ENCODE measurements at places on chromosomes 1 and 21. TPM values are rescaled to one million over a fixed set of nuclear protein-coding genes. Genes with fewer than 3 reads are reported as not detected.

DNA sequence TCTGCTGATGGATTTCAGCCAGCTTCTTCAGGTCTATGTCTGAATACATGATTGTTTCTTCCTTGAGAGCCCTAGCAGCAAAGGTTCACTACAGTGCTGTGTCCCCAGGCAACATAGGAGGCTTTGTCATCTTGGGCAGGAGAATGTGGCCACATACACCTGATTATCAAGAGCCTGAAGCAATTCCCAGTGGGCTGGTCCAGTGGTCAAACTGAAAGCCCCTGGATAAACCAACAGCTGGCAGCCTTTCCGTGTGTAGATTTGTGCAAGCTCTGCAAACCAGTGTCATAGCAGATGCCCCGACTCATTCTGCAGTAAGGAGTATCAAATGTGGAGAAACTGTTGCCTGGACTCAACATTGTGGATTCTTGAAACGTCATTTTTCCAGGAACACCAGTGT lies 2.3 kb upstream of the GIPC2 start:
- no peak for DNase-seq

DNA sequence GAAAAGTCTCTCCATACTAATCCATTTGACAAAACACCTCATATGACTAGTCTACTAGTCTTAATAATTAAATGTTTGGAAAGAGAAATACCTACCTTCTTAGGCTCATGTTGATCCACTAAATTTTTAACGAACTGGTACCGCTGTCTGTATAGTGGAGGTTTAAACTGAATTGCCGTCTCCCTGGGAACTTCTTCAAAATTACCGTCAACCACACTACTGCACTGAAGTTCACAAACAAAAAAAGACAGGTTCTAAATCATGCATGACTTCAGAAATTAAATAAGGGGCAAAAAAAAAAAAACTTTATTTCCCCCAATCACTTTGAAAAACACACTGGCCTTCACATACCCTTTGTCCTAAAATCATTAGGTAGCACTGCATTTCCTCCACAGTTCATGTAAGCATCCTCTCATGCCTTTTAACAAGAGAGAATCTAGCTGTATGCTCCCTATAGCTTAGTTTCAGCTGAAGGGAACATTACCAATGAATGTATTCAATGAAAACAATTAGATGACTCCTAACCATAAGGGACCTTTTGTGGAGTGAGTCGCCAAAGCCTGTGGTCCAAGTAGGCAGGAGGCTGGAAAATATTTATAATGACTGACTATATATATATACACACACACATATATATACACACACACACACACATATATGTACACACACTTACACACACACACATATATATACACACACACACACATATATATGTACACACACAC lies 3.4 kb downstream of the HENMT1 start:
- peak; percentile 36 for DNase-seq

The SHISAL2A gene
- total RNA-seq: not detected

DNA sequence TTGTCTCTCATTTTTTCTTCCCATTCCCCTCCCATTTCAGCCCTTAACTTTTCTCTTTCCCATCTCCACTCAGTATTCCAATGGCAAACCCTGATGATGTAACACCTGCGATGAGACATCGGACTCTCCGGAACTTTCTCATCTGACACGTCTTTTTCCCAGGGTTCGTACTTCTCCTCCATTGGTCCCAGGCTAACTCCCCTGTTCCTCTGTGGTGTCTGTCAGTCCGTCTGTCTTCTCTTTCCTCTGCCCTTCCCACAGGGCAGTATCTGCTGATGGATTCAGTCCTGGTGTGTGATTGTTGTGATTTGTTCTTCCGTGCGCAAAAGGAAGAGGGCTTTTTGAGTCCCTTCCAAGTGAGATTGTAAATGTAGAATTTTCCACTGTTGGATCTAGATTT lies 27.7 kb downstream of the VANGL2 start:
- no peak for DNase-seq

DNA sequence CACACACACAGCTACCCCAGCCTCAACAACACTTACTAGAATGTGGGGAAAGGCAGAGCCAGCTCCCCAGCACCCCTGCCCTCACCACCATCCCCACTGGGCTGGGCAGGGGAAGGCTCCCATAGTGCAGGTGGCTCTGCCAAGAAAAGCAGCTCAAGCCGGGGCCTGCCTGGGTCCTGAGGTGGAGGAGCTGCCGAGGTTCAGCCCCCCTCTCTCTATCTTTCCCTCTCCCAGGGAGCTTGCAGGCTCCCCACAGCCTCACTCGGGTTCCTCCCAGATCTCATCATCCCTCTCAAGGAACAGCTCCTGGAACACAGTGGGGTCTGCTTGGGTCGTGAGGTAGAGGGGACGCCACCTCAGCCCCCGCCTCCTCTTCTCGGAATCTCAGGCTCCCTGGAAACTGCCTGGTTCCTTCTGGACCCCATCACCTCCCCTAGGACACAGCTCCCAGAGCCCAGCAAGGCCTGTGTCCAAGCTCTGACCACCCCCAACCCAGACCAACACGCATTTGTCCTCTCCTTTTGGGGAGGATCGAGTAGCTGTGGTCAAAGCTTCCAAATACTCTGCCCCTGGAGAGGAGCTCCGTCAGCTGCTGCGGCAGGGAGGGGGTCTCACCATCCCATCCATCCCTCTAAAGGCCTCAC lies 704 bp downstream of the S100A16 start:
- DNase-seq: peak; percentile 42

- DNase-seq: no peak
Observed at GRCh38 chr1:207651583-207651982, 6.7 kb downstream of the CR1L start.

The SAMSN1 gene
- total RNA-seq: not detected

The RCC1 gene
- total RNA-seq: 27.0 TPM

GRCh38 chr1:186689907-186690306 lies 9.7 kb upstream of the PTGS2 start:
- no peak for DNase-seq

The LCE1A gene
- total RNA-seq: not detected

GRCh38 chr1:87464022-87464490 lies 135.4 kb downstream of the LMO4 start:
- DNase-seq: no peak

GRCh38 chr1:83104558-83104957 lies 894.4 kb downstream of the TTLL7 start:
- DNase-seq: no peak

The TRPM2 gene
- total RNA-seq: 0.13 TPM

GRCh38 chr1:147472966-147473732 lies 68.2 kb upstream of the BCL9 start:
- DNase-seq: peak; percentile 39

DNA sequence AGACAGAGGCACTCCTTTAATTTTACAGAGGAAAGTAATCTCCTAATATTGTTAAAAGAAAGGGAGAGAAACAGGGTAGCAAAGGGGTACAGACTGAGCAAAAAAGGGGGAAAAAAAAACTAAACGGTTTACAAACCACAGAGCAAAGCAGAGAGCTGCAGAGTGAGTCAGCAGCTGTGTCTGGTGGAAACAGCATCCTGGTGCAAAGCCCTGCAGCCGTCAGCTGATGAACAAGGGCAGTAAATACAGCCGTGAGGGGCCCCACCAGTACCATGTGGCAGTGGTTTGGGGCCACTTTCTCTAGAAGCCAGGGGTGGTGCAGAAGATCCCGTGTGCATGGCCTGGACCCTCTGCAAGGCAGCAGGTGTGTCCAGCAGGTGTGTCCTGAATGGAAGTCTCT lies 111.3 kb downstream of the ERG start:
- peak; percentile 43 for DNase-seq

- peak; percentile 5 for DNase-seq
Observed at GRCh38 chr1:195185736-195186135, 1422.5 kb downstream of the KCNT2 start.

The OR2T35 gene
- total RNA-seq: not detected

The RAB42 gene
- total RNA-seq: 6.1 TPM

GRCh38 chr1:94713472-94714141 lies 106.5 kb upstream of the SLC44A3 start:
- DNase-seq: peak; percentile 100

GRCh38 chr1:117089996-117090395 lies 29.9 kb downstream of the TTF2 start:
- DNase-seq: no peak

GRCh38 chr1:70358921-70359564 lies 4.5 kb upstream of the ANKRD13C start:
- DNase-seq: peak; percentile 68

The SERTAD4 gene
- total RNA-seq: 0.97 TPM

GRCh38 chr1:62228883-62229187 lies 34.2 kb downstream of the L1TD1 start:
- no peak for DNase-seq

GRCh38 chr1:70041317-70042045 lies 163.9 kb downstream of the LRRC40 start:
- DNase-seq: no peak

Data from GM23248 (cell line).